Type B pancreatic cell (in vitro differentiated cells): ENCODE measurements at places on chromosomes 6 and 20.

GRCh38 chr6:125057392-125058246 is 95.4 kb downstream of the RNF217 start:
- H3K4me1 ChIP-seq = peaks cover 3% of the 10 kb centered on the region
- no peak for DNase-seq
- H3K27ac ChIP-seq = no peak overlapping the region
- no peaks in the 10 kb centered on the region for H3K27me3 ChIP-seq
- H3K36me3 ChIP-seq = peaks cover 7% of the 10 kb centered on the region

DNA sequence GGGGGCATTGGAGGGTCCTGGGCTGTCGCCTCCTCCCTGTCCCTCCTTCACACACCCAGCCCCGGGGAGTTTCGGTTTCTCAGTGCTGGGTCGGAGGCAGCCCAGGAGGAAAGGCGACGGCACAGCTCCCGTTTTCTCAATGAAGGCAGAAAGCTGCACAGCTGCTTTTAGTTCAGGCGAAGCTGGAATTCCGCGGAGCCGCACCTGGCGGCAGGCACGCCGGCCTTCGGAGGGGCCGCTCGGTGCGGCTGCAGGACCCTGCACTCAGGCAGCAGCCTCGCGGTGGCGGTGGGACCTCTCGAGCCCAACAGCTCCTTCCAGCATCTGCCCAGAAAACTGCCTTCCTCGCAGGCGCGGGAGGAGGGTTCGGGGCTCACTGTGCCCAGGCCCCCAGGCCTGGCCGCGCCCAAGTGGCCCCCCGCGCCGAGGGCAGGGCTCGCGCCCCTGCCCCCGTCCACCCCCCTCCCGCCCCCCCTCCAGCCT is 4.6 kb downstream of the FOXQ1 start:
- peak overlapping the region; percentile 87 for H3K27ac ChIP-seq

- H3K36me3 ChIP-seq = peaks cover 19% of the 10 kb centered on the region
- no peak for DNase-seq
- H3K27ac ChIP-seq = no peak overlapping the region
- peaks cover 9% of the 10 kb centered on the region for H3K4me1 ChIP-seq
- H3K4me3 ChIP-seq = peak overlapping the region; percentile 96
- no peaks in the 10 kb centered on the region for H3K27me3 ChIP-seq
Observed at GRCh38 chr20:3202965-3203314, 1.5 kb downstream of the DDRGK1 start.

DNA sequence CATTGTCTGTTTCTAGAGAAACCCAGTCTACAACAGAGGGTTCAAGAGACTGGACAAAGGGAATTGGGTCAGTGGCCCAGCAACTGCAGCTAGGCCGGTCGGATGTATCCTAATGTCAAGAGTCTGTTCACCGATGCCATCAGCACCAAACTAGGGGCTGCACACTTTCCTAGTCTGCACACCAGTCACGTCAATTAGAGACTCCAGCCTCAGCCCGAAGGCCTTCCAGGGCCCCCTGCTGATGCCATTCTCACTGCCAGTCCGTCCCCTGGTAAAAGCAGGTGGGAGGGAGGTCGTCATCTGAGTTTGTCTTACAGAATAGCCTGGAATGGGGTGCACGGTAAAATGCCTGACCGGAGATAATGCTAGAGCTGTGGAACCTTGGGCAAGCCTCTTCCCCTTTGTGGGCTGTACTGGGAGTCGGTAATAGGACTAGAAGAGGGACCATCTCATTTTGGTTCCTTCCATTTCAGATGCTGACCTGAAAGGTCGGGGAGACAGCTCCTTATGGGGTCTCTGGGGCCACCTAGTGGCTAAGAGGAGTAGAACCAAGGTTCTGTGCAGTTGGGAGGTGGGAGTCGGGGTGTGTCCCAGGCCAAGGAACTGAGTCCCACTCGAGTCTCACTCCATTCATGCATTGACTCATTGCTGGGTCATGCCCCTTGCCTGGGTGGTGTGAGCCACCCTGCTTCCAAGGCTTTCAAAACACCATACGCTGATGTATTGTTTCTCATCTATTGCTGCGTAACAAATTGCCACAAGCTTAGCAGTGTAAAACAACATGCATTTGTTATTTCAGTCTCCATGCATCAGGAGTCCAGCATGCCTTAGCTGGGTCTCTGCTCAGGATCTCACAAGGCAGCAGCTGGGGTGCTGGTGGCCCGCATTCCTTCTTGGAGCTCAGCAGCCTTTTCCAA is 5.1 kb downstream of the SOX12 start:
- H3K4me1 ChIP-seq = peaks cover 25% of the 10 kb centered on the region
- H3K27ac ChIP-seq = no peak overlapping the region
- H3K36me3 ChIP-seq = peaks cover 11% of the 10 kb centered on the region
- H3K27me3 ChIP-seq = no peaks in the 10 kb centered on the region
- H3K4me3 ChIP-seq = peak overlapping the region; percentile 61
- DNase-seq = no peak

GRCh38 chr6:20379231-20379630 is 22.4 kb upstream of the E2F3 start:
- no peaks in the 10 kb centered on the region for H3K36me3 ChIP-seq
- H3K4me1 ChIP-seq = peaks cover 12% of the 10 kb centered on the region
- H3K4me3 ChIP-seq = no peak overlapping the region
- H3K27ac ChIP-seq = no peak overlapping the region

DNA sequence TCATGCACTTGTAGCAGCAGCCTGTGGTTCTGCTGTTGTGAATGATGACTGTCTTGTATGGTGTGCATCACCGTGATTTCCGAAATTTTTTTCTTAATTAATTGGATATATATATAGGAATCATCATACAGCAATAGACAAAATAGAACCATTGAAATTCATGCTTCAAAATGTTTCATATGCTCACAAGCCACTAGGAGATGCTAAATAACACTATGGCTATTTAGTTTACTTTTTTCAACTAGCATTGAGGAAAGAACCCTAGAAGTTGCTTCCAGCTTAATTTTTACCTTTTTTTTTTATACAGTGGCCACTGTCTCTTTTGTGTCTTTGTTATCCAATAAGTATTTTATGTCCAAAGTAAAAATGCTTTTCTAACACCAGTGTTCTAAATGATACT is 485.4 kb downstream of the CDKAL1 start:
- no peak overlapping the region for H3K27ac ChIP-seq
- peaks cover 13% of the 10 kb centered on the region for H3K36me3 ChIP-seq
- no peak for DNase-seq
- peaks cover 19% of the 10 kb centered on the region for H3K4me1 ChIP-seq
- H3K4me3 ChIP-seq = no peak overlapping the region

DNA sequence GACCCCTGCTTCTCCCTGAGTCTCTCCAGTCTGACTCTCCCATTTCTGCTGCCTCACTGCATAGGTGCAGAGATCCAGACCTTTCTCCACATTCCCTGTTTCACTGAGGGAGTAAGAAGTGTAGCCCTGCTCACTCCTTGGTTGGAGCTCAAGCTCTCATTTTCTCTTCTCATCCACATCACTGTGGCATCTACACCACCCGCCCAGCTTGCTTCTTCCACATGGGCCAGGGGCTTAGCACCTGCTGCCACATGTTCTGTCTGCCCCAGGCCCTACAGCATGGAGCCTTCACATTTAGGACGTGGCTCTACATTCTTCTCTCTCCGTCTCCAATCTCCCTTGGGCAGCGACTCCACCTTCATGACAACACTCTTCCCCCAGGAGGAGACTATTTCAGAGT is 8.5 kb upstream of the GSTA5 start:
- H3K27ac ChIP-seq = no peak overlapping the region
- no peaks in the 10 kb centered on the region for H3K4me1 ChIP-seq
- no peak for DNase-seq
- H3K36me3 ChIP-seq = no peaks in the 10 kb centered on the region
- H3K27me3 ChIP-seq = no peaks in the 10 kb centered on the region
- H3K4me3 ChIP-seq = no peak overlapping the region

DNA sequence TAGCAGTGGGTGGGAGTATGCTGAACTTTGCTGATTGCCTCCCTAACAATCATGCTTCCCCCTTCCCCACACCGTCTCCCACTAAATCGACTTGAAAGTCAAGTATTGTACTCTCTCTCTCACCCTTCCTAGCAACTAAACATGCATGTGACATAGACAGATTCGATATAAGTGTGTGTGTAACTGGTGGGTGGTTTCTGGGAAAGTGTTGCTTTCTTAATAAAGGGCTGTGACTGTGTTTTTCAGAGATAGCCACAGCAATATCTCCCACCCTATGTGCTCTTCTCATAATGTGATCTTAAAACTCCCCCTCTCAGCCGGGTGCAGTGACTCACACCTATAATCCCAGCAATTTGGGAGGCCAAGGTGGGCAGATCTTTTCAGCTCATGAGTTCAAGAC is 49.3 kb upstream of the E2F3 start:
- H3K4me1 ChIP-seq = no peaks in the 10 kb centered on the region
- H3K4me3 ChIP-seq = no peak overlapping the region
- H3K36me3 ChIP-seq = no peaks in the 10 kb centered on the region
- H3K27me3 ChIP-seq = no peaks in the 10 kb centered on the region

DNA sequence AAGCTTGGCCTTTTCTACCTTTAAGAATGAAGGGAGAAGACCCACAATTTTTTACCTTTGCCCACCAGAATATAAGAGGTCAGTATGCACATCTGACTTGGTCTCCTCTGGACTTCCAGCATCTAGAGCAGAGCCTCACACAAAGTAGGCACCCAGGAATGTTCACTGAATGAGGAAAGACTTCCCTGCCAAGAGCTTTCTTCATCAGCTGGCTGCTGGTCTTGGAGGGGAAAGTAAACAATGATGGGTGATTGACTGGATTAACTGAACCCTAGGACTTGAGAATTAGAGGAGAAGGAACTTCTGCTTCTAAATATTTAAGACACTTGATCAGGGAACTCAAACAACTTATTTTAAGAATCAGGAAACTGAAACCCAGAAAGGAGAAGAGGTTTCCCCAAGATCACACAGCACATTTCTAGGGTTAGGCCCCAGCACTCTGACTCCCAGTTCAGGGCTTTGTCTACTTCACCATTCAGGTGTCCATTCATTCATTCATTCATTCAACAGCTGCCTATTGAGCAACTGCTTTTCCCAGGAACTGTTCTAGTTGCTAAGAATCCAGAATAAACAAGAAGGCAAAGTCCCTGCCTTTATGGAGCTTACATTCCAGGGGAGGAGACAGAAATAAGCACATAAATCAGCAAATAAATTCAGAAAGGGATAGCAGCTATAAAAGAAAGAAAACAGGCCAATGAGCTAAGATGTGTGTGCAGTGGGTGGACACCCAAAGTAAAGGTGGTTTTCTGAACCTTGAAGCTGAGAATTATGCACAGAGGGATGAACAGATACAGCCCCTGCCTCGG is 216.9 kb upstream of the LRFN2 start:
- H3K4me3 ChIP-seq = no peak overlapping the region
- H3K27me3 ChIP-seq = peaks cover 10% of the 10 kb centered on the region
- H3K36me3 ChIP-seq = no peaks in the 10 kb centered on the region
- no peak overlapping the region for H3K27ac ChIP-seq

- no peak for DNase-seq
- peaks cover 15% of the 10 kb centered on the region for H3K36me3 ChIP-seq
- H3K4me3 ChIP-seq = no peak overlapping the region
- H3K27me3 ChIP-seq = no peaks in the 10 kb centered on the region
- H3K4me1 ChIP-seq = peaks cover 28% of the 10 kb centered on the region
Observed at GRCh38 chr20:47691625-47692024, 93.7 kb downstream of the SULF2 start.

GRCh38 chr6:79778816-79779215 is 147.7 kb downstream of the SH3BGRL2 start:
- H3K27me3 ChIP-seq = no peaks in the 10 kb centered on the region
- H3K4me3 ChIP-seq = no peak overlapping the region
- no peaks in the 10 kb centered on the region for H3K36me3 ChIP-seq
- H3K4me1 ChIP-seq = peaks cover 13% of the 10 kb centered on the region
- no peak for DNase-seq

GRCh38 chr6:135115834-135116233 is 61.2 kb upstream of the HBS1L start:
- peaks cover 12% of the 10 kb centered on the region for H3K27me3 ChIP-seq
- no peaks in the 10 kb centered on the region for H3K36me3 ChIP-seq
- no peaks in the 10 kb centered on the region for H3K4me1 ChIP-seq
- no peak overlapping the region for H3K27ac ChIP-seq
- H3K4me3 ChIP-seq = no peak overlapping the region
- no peak for DNase-seq

DNA sequence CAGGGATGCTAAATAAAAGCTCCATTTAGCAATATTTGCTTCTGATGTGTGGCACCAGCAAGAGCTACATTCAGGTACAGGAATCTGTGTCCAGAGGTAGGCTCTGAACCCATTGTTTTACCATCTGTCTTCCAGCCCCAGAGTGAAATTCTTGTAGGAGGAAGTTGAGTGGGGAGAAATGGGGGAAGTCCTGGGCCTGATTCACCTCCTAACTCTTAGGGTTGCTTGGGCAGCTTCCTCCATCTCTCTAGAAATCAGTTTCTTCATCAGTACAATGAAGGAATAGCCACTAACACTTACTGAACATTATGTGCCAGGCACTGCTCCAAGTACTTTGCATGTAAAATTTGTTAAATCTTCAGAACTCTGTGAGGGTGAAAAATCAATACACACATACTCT is 35.1 kb upstream of the TSPYL1 start:
- H3K36me3 ChIP-seq = peaks cover 8% of the 10 kb centered on the region
- H3K4me3 ChIP-seq = no peak overlapping the region
- no peak overlapping the region for H3K27ac ChIP-seq
- H3K4me1 ChIP-seq = peaks cover 13% of the 10 kb centered on the region
- no peak for DNase-seq
- H3K27me3 ChIP-seq = no peaks in the 10 kb centered on the region

- H3K4me3 ChIP-seq = no peak overlapping the region
- H3K36me3 ChIP-seq = no peaks in the 10 kb centered on the region
- no peaks in the 10 kb centered on the region for H3K27me3 ChIP-seq
- H3K4me1 ChIP-seq = peaks cover 30% of the 10 kb centered on the region
Observed at GRCh38 chr20:53801609-53802370, 208.2 kb upstream of the ZNF217 start.

GRCh38 chr6:87921034-87921433 is 126.6 kb upstream of the SPACA1 start:
- H3K27me3 ChIP-seq = no peaks in the 10 kb centered on the region
- no peaks in the 10 kb centered on the region for H3K4me1 ChIP-seq
- H3K4me3 ChIP-seq = no peak overlapping the region

DNA sequence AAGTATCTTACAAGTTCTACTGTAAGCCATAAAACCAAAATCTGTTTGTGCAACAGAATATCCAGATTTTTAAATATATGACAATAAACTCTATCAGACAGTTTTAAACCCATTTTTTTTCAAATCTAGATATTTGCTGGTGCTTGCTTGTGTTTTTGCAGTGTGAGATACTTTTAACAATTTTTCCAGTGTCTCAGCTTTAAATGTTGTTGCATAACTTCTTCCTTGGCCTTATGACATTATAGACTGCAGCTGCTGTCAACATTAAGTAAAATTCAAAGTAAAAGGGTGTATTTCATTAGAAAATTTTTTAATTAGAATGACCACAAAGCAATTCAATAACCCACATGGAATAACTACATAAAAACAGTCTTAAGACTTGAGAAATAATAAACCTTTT is 139.5 kb downstream of the PTPRK start:
- H3K4me1 ChIP-seq = peaks cover 4% of the 10 kb centered on the region
- H3K4me3 ChIP-seq = no peak overlapping the region
- H3K27me3 ChIP-seq = no peaks in the 10 kb centered on the region
- H3K36me3 ChIP-seq = peaks cover 23% of the 10 kb centered on the region

- H3K4me3 ChIP-seq = no peak overlapping the region
- no peaks in the 10 kb centered on the region for H3K36me3 ChIP-seq
- H3K27me3 ChIP-seq = no peaks in the 10 kb centered on the region
- H3K4me1 ChIP-seq = no peaks in the 10 kb centered on the region
Observed at GRCh38 chr6:110628330-110628729, 151.9 kb upstream of the SLC22A16 start.
